ENCODE measurements at places on chromosomes 13 and 19.
A peak's percentile ranks its signal among the peaks of the same experiment; 100 is the strongest.

- no peak for DNase-seq
These were observed 7.0 kb downstream of the AP2A1 start for GRCh38 chr19:49773663-49774350.

- DNase-seq = no peak
These were observed 24.0 kb upstream of the OLFM4 start for GRCh38 chr13:53004573-53004972.

- DNase-seq = no peak
These were observed 10.4 kb downstream of the IGFLR1 start for GRCh38 chr19:35731779-35732405.

GRCh38 chr19:43504426-43505185 is at the start of gene PHLDB3:
PHLDB3 (minus strand) TSS chr19:43504746; CDS start chr19:43504118, 628 bp downstream.
- DNase-seq = no peak

- DNase-seq = no peak
These were observed 45.1 kb downstream of the TMEM255B start for GRCh38 chr13:113804017-113804702.

- DNase-seq = peak; percentile 16
These were observed at the start of gene ENOX1 for GRCh38 chr13:43786766-43787517. ENOX1 (minus strand) TSS chr13:43786972.

- no peak for DNase-seq
These were observed 2.9 kb upstream of the C19orf25 start for GRCh38 chr19:1481893-1482360.

GRCh38 chr13:86446311-86446710 is 647.1 kb upstream of the SLITRK6 start:
- DNase-seq = no peak

DNA sequence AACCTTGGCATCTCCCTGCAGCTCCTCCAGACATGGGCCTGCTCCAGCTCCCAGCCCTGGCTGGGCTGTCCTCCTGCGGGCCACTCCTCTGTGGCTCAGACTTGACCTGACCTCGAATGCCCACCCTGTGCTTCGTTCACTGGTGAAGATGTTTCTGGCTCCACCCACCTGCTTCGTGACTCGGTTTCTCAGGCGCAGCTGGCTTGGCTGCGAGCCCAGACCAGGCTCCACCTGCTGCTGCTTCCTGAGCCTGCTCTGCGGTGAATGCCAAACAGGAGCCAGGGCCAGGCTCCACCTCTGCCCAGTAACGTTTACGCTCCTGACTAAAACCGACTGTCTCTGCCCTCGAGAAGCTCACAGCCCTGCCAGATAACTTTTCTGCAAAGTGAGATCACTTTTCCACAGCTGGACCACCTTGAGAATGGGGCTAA is 8.9 kb upstream of the RSPH6A start:
- DNase-seq = no peak

DNA sequence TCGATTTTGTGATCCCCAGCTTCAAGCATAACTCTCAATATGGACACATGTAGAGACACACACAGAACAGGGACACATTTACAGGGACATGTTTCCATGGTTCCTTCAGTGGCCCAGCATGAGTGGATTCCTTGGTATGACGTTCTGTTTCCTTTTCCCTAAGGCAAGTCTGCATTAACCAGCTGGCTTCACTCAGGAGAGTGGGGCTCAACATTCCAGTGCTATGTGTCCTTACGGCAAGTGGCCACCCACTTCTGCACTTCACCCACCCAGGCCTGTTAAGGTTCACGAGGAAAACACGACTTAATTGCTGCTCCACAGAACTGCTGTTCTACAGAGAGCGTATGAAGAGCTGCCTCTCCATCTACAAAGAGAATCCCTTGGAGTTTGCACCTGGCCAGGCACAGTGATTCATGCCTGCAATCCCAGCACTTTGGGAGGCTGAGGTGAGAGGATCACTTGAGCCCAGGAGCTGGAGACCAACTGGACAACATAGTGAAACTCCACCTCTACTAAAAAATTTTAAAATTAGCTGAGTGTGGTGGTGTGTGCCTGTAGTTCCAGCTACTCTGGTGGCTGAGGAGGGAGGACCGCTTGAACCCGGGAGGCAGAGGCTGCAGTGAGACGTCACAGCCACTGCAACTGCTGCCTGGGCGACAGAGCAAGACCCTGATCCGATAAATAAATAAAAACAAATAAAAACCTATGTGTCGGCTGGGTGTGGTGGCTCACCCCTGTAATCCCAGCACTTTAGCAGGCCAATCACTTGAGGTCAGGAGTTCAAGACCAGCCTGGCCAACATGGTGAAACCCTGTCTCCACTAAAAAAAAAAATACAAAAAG is 32.5 kb downstream of the BRD4 start:
- no peak for DNase-seq

DNA sequence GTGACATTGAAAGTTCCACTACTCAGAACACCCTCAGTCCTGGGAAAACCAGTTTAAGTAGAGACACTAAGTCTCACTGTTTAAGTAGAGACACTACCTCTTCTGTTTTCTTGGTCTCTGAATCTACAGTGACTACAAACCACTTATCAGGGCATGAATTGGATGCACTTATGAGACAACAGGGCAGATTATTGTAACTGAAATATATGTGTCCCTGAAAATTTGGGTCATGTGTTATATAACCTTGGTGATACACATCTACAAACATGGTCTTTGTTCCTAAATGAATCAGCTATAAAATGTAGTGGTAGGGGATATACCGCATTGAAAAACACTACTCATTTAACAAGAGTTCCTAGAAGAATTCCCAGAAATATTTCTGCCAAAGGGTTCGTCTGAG is 55.7 kb downstream of the SERP2 start:
- DNase-seq = no peak

DNA sequence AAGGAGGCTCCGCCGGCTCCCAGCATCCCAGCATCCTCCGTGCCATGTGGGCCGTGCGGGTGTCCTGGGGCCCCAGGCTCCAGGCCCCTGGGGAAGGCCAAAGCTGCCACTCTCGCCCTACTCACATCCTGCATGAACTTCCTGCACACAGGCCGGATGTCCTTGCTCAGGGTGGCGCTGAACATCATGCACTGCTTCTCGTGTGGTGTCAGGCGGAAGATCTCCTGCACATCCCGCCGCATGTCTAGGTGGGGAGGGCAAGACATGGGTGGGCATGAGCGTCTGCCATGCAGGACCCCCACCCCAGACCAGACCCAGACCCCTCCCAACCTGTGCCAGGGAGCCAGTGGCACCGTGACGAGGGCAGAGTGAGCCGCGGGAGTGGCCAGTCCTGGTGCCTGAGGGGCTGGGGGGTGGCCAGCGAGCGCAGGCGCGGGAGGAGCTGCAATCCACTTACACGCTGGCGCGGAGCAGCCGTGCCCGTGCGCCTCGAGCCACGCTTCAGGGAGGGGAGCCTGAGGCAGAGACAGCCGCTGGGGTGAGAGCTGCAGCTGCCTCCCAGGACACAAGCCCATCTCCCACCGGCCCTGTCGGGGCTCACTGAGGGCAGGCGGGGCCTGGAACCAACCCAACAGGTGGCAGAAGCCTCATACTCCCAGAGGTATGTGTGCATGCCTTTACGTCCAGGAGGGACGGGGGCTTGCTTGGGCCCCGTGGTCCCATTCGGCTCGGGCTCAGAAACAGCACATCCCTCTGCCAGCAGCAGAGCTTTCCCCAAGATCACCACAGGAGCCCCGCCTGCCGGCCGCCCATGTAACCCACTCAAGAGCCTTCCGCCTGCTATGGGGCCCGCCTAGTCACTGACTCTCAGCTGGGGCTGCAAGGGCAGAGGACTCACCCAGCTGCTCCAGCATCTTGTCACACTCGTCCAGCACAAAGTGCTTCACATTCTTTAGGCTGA is 8.8 kb downstream of the DDX39A start:
- DNase-seq = no peak

- no peak for DNase-seq
These were observed 54.6 kb downstream of the RYR1 start for GRCh38 chr19:38488096-38488495.

GRCh38 chr19:17784201-17785008 is 10.5 kb upstream of the B3GNT3 start:
- DNase-seq = peak; percentile 61

DNA sequence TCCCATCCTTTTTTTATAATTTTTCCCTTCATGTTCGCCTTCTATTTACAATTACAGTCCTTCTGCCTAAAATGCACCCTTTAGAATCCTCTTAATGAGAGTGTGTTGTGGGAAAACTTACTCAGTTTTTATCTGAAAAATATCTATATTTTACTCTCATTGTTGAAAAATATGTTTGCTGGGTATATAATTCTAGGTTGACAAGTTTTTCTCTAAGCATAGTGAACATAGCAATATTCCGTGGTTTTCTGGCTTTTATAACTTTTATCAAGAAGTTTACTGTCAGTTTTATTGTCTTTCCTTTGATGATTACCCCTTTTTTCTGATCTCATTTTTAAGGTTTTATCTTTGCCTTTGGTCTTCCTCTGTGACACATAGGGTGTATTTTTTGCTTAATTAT is 57.3 kb downstream of the UQCRFS1 start:
- DNase-seq = no peak

DNA sequence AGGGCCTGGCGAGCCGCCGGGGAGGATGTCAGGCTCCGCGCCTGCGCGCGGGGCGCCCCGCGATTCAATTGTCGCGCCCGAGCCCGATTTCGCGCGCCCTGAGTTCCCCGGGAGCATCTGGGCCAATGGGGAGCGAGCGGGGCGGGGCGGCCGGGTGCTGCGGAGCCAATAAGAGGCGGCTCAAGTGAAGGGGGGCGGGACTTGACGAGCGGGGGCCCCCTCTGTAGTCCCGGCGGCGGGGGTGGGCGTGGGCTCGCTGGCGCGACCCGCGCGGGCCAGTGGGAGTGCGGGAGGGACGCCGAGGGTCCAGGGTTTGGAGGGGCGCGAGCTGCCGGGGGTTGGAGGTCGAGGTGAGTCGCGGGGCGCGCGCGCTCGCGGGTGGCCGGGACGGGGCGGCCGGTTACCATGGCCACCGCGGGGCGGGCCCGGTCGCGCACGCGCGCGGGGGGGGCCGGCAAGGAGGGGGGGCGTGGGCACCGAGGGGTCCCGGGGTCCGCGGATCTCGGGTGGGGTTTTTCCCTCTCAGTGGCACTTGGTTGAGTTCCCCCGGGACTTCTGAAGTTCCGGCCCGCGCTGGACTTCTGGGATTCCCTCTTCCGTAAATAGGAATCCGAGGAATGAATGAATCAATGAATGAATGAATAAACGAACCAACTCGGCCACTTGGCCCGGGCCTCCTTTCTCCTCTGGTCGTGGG is 744 bp downstream of the UHRF1 start:
- peak; percentile 95 for DNase-seq

DNA sequence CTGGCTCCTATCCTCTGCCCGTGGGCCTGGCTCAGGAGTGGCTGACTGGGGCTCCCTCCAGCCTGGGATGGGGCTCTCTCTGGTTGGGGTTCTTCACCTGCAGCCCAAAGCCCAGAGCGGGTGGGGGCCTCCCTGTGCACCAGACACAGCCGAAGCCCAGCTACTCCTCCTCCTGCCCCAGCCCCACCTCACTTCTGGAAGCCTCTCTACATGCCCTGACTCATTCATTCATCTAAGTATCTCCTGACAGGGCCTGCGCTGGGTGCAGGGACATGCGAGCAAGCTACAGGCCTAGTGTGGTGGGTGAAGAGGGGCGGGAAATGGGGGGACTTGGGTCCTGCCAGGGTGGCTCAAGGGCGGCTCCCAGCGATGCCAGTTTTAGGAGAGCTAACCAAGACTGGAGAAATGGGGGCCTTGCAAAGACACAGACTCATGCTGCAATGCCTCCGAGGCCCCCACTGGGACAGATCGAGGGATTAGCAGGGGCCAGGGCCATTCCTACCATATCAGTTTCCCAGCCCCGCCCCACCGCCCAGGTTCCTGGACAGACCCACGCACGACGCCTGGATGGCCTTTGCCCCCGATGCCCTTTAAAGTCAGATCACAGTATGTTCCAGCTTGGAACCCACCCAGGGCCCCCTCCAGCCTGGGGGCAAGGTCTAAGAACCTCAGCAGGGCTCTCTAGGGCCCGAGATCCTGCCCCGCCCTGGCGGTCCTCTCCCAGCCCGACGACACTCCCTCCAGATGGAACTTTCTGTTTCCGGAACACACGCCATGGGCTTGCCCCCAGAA is 12.6 kb downstream of the LSM4 start:
- DNase-seq = no peak

- DNase-seq = no peak
These were observed 17.1 kb upstream of the PSMC4 start for GRCh38 chr19:39953915-39954314.

DNA sequence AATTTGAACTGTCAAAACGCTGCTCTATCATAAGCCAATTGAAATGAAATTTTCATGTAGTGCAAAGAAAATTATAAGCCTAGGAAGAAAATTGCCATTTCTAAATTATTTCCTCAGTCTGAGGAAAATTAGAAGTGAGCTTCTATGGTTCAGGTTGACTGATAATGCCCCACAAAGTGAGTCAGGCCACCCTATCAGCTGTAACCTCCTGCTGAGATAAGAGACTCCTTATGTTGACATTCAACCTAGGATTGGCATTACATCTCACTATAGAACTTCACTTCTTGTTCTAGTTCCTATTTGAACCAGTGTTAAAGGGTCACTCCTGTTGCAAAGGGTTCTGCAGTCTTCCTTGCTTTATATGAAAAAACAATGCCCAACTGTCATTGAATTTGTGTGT is 32.6 kb upstream of the RFC3 start:
- no peak for DNase-seq

- no peak for DNase-seq
These were observed 156.8 kb downstream of the RGCC start for GRCh38 chr13:41613984-41614661.

GRCh38 chr19:24032651-24033050 is 54.3 kb upstream of the ZNF254 start:
- no peak for DNase-seq

DNA sequence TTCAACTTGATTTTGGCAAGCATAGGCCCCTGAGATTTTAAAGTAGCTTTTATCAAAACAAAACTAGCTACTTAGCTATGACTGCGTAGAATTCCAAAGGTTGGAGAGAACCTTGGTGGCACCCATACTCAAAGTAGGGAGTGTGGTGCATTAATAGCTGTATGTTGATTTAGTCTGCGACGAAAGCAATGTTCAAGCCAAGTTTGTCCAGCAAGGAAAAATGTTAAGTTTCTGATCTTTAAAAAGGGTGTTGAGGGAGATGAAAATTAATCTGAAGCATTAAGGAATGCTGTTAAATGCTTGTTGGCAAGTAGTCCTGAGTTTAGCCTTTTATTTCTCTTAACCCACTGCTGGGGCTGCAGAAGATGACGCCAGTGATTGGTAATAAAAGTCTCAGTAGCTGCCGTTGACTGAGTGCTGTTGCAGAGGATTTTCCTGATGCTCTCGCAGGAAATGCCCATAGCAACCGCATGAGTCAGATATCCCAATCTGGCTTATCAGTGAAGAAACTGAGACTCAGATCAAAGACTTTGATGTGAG is 75.9 kb upstream of the RNF113B start:
- DNase-seq = no peak

DNA sequence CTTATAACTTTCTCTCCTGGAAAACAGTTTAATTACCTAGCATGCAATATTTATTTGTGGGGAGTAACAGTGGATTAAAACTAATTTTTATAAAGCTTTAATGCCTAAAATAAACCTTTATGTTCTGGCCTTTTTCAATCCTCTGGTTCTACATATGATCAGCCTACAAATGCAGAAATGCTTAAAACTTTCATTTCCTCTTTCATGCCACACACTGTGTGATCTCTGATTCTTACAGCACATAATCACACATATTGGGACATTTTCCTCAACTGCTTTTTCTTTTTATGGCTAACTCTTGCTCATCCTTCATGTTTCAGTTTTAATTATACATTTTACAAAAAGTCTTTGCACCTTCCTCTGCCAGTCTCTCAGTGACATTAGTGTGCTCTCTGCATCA is 910.8 kb upstream of the SLITRK6 start:
- DNase-seq = no peak

GRCh38 chr13:29733147-29733611 is 117.2 kb downstream of the UBL3 start:
- DNase-seq = no peak

- no peak for DNase-seq
These were observed 109.2 kb downstream of the PCDH17 start for GRCh38 chr13:57740719-57741118.
